Ovary (tissue), 10 donors: ENCODE measurements at places on chromosomes 1 and 21. TPM values are rescaled to one million over a fixed set of nuclear protein-coding genes. Genes with fewer than 3 reads are reported as not detected.

DNA sequence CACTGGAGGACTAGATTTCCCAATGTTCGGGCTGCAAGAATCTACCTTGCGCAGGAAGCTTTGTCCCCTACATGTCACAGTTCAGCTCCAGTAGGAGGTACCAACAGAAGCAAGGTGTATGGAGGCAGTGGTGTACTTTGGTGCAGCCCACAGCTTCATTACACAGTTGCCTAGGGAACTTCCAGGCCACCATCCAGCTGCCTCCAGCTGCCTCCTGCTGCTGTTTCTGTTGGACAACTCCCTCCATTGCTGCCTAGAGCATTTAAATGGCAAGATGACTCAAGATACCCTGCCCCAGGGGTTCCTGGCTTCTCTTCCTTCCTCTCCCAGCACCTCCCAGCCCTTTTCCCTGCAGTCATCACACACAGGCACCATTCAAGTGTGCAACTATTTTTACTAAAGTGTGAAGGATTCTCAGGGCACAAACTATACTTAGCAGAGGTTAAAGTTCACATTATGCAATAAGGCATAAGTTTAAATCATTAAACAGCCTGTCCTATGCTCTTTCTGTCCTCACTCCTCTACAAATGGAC, 39.0 kb upstream of the ATP1A1 start:
- no peaks in the 10 kb centered on the region for H3K27me3 ChIP-seq
- H3K4me1 ChIP-seq, result no peaks in the 10 kb centered on the region
- H3K36me3 ChIP-seq, result no peaks in the 10 kb centered on the region
- no peak overlapping the region for H3K27ac ChIP-seq
- H3K4me3 ChIP-seq, result no peak overlapping the region

ROR1 gene
- total RNA-seq, result 26.1 TPM

DNA sequence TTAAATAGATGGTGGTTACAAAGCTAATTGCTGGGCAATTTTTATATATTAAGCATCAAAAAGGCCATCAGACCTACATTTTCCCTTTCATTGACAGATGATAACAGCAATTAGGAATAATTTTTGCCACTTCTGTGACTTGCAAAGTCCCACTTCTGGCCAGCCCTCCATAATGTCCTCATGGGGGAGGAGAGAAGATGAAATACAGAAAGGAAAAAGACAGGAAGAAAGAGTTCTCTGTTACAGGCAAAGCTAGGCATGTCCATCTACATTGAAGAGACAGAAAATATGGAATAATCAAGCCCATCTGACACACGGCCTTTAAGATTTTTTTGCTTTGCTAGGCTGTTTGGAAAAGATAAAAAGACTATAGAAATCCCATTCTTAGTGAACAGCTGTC, 108.0 kb downstream of the ENAH start:
- no peaks in the 10 kb centered on the region for H3K27me3 ChIP-seq
- no peaks in the 10 kb centered on the region for H3K36me3 ChIP-seq
- H3K4me3 ChIP-seq, result no peak overlapping the region
- no peak overlapping the region for H3K27ac ChIP-seq
- no peak for DNase-seq

ERVH48-1 gene
- total RNA-seq, result not detected

- no peak overlapping the region for H3K27ac ChIP-seq
- H3K4me3 ChIP-seq, result no peak overlapping the region
- no peak for DNase-seq
These were observed 95.0 kb upstream of the COL6A1 start for GRCh38 chr21:45886610-45887026.

RNU11 gene
- not detected for total RNA-seq

CACYBP gene
- total RNA-seq, result 58.4 TPM

OR2L13 gene
- not detected for total RNA-seq

DNA sequence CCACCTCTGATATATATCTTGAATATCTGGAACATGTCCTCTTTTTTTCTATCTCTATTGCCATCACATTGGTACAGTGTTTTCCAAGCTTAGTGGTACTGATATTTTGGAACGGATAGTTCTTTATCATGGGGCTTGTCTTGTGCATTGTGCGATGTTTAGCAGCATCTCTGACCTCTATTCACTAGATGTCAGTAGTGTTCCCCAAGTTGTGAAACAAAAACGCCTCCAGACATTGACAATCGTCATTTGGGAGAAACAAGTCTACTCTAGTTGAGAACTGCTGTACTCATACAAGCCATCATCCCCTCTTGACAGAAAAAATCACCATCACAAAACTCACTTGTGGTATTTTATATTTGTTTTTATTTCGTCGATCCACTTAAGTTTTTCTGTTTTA, 79.7 kb upstream of the CHODL start:
- no peak overlapping the region for H3K27ac ChIP-seq
- DNase-seq, result no peak
- H3K4me3 ChIP-seq, result no peak overlapping the region
- H3K4me1 ChIP-seq, result no peaks in the 10 kb centered on the region
- no peaks in the 10 kb centered on the region for H3K27me3 ChIP-seq

GRCh38 chr1:1899266-1899966, 8.5 kb upstream of the GNB1 start:
- no peaks in the 10 kb centered on the region for H3K27me3 ChIP-seq
- no peaks in the 10 kb centered on the region for H3K36me3 ChIP-seq
- no peak overlapping the region for H3K27ac ChIP-seq
- DNase-seq, result no peak

- H3K36me3 ChIP-seq, result no peaks in the 10 kb centered on the region
- no peaks in the 10 kb centered on the region for H3K27me3 ChIP-seq
- no peak for DNase-seq
- H3K4me3 ChIP-seq, result no peak overlapping the region
- H3K4me1 ChIP-seq, result peaks cover 3% of the 10 kb centered on the region
These were observed 104.7 kb downstream of the AKT3 start for GRCh38 chr1:243745356-243745755.

KHDRBS1 gene
- 176 TPM for total RNA-seq

- no peaks in the 10 kb centered on the region for H3K36me3 ChIP-seq
- no peak overlapping the region for H3K27ac ChIP-seq
- H3K4me3 ChIP-seq, result no peak overlapping the region
These were observed 250.0 kb downstream of the CHRM3 start for GRCh38 chr1:239636347-239636746.

GRCh38 chr1:87826681-87827251, 498.1 kb downstream of the LMO4 start:
- H3K4me1 ChIP-seq, result no peaks in the 10 kb centered on the region
- no peaks in the 10 kb centered on the region for H3K27me3 ChIP-seq
- H3K27ac ChIP-seq, result no peak overlapping the region
- peak; percentile 42 for DNase-seq
- H3K36me3 ChIP-seq, result no peaks in the 10 kb centered on the region

- H3K27ac ChIP-seq, result no peak overlapping the region
- H3K4me3 ChIP-seq, result no peak overlapping the region
- DNase-seq, result no peak
- no peaks in the 10 kb centered on the region for H3K27me3 ChIP-seq
These were observed 26.2 kb upstream of the ADARB1 start for GRCh38 chr21:45048026-45048698.

SERTAD4 gene
- 1.8 TPM for total RNA-seq

SYTL1 gene
- 3.5 TPM for total RNA-seq

- H3K36me3 ChIP-seq, result no peaks in the 10 kb centered on the region
- H3K27ac ChIP-seq, result no peak overlapping the region
- no peak for DNase-seq
- no peak overlapping the region for H3K4me3 ChIP-seq
These were observed 14.0 kb downstream of the F3 start for GRCh38 chr1:94527447-94528031.

EXO1 gene
- total RNA-seq, result 0.40 TPM

GRCh38 chr1:185895208-185895900, 161.2 kb downstream of the HMCN1 start:
- no peak for DNase-seq
- H3K27me3 ChIP-seq, result no peaks in the 10 kb centered on the region
- H3K36me3 ChIP-seq, result no peaks in the 10 kb centered on the region
- H3K27ac ChIP-seq, result no peak overlapping the region

FMO5 gene
- 2.8 TPM for total RNA-seq
